ENCODE measurements at places on chromosomes 5 and 9.
A peak's percentile ranks its signal among the peaks of the same experiment; 100 is the strongest.

DNA sequence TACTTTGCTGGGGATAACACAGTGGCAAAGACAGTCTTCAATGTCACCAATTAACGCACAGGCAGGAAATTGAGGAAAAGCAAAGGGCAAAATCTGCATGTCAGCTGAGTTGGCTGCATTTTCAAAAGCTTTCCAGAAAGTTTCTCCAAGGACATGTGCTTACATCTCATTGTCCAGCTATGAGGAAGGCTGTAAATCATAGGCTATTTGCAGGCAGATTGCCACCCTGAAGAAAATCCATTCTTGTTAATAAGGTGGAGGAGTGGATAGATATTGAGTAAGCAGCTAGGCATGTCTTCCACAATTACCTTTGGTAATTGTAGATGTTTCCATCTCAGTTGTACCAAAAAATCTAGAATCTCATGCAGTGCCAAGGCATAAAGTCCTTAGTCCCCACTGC is 278.0 kb upstream of the NUDT12 start:
- DNase-seq: no peak

DNA sequence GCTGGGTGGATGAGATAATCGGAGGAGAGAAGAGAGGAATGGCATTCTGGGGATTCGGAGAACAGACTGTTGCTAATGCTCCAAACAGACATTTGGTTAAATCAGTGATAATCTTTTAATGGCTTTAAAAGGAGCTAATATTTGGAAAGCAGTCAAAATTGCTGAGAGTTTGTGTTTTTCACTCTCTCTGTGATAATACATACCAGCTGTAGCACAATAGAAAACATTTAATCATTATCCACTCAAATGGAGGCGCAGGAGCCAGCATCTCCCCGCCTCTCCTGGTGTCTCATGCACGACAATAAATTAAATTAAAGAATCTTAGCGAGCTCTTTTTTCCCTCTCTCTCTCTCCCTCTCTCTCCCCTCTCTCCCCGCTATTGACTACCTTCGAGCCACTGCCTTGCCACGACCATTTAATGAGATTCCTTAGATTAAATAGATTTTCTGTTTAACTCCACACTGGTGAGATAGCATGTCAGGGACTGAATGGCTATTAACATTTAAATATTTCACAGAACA is 268.6 kb upstream of the MVB12B start:
- no peak for DNase-seq

- no peak for DNase-seq
These were observed 24.7 kb upstream of the TNFSF8 start for GRCh38 chr9:114954956-114955582.

GRCh38 chr9:90552317-90552716 is 90.3 kb downstream of the DIRAS2 start:
- no peak for DNase-seq

DNA sequence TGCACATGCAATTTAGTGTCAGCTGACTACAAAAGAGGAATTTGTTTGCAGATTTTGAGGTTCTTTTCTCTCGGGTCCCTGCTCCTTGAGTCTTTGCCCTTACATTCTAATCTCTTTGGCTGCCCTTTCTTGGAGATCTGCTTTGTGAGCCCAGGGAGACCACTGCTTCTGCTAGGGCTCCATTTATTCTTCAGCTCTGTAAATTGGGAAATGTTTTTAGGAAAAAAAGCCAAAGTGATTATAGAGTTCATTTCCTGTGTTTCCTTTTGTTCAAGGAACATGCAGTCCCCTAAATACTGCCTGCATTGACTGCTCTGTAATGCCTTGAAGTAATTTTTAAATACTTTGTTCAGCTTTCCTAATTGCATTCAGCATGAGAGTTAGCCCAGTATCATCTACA is 197.4 kb downstream of the CSNK1G3 start:
- no peak for DNase-seq

- no peak for DNase-seq
These were observed 95.3 kb downstream of the FBXW11 start for GRCh38 chr5:171911152-171911551.

- no peak for DNase-seq
These were observed 215.0 kb downstream of the PARP8 start for GRCh38 chr5:50881407-50881806.

DNA sequence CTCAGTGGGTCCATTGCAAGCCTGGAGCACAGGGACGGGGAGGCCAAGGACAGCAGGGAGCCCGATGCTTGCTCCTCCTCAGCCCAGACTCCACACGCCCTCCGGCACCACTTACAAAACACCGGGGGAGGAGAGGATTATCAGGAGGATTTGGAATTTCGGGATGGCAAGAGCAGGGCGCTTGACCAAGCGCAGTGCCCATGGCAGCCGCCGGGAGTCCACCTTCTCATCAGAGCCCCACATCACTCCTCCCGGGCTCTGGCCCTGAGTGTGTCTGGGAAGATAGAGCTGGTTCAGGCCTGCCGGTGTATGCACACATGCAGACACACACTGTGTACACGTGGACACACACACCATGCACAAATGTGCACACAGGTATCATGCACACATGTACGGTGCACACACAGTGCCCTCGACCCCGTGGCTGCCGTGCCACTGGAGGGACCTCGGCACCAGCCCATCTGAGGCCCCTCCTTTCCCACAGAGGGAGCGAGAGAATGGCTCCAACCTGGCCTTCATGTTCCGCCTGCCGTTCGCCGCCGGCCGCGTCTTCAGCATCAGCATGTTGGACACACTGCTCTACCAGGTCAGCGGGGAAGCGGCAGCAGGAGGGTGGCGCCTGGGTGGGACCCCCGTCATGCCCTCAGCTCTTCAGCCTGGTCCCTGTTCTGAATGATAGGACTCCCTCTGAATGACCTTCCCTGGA is 81.7 kb downstream of the KCNT1 start:
- DNase-seq: no peak

DNA sequence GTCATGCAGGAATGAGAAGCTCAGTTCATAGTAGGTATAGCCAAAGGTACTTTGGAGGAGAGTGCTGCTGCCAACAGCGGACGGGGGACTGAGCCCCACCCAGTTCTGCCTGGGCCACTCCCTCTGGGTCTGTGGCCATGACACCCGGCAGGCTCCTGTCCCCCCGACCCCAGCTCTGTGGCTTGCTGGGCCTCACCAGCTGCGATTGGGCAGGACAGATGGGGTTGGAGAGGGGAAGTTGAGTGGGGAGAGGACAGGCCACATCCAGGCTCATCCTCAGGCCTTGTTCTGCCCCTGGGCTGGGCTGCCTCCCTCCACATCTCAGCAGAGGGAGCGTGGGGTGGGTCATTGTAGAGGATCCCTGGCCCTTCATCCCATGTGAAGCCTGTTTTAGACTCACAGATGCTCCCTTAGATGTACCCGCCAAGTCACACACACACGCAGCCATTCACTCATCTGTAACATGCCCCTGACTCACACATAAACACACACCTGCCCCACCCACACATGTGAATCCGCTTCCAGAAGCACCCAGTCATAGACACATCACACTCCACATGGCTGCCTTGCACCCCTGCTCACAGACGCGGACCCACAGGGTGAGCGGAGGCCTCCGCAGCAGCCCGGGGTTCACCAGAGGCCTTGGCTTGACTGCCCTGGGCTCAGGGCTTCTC is 48.8 kb downstream of the NTNG2 start:
- peak; percentile 62 for DNase-seq

DNA sequence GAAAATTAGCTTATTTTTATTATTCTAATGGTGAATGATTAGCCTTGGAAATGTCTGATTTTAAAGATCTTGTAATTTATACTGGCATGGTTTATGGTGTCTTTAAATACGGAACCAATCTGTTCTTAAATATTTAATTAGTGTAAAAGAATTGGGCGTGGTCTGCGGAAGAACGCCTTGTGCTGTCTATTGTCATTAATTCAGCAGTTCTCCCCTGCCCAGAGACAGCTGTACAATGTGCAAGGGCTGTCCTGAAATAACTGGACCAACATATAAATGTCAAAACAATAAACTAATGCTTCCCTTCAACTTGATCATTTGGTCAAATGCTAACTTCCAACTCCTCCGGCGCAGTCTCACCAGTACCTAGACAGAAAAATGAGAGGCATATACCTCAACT is 124.3 kb downstream of the CCDC192 start:
- no peak for DNase-seq

DNA sequence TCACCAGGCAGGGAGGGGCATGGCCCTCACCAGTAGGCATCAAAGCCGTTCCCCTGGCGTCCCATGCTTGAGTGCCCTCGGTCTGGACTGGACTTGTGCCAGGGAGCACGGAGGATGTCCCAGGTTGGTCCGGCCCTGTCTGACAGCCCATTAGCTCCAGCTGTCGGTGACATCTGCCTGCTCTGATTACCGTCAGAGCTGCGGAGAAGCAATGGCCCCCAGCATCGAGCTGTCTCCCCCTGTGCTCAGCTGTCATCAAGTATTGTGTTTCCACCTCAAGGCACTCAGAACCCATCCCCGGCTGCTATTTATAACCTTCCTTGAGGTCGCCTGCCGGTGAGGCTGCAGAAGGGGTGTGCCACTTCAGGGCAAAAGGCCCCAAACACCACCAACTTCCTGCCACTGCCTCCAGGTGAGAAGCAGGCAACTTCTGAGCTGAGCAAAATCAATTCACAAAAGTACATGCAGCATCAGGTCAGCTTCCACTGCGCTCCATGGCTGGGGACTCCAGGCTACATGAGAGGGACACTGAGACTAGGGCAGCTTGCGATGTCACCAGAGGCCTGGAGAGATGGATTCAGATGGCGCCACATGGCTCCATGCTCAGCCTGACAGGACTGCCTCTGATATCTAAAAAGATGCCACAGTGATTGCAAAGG is 142.7 kb downstream of the C5orf15 start:
- no peak for DNase-seq

GRCh38 chr5:116402235-116402634 is 172.4 kb downstream of the SEMA6A start:
- no peak for DNase-seq

GRCh38 chr5:15577132-15577531 is 77.2 kb downstream of the FBXL7 start:
- DNase-seq: no peak

DNA sequence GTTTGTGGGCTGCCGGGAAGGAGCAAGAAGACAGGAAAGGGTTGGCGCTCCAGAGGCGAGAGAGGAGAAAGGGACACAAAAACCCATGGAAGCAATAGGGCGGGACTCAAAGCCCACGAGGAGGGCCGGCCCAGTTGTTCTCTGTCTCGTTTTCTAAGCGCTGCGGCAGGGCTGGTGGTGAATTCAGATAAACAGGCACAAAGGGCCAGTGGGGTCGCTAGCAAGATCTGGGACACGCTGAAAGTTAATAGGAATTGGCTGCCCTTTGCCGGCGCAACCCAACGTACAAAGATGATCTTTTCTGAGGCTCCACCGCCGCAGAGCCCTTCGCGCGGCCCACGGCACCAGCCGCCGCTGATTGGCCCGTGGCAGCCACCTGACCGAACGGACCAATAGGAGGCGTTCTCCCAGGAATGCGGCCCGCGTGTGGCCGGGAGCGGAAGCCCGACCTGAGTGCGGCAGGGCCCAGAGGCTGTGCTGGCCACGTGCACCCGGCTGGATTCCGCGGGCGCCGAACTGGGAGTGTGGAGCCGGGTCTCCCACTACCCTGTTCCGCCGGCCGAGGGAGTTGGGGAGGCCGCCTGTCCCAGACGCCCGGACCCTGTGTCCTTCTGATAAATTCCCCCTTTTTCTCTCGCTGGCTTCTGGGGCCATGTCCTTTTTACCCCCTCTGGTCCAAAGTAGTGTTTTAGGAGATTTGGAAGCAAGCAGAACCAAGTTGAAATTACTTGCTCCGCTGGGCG is 16.8 kb upstream of the NSD1 start:
- DNase-seq: no peak

- no peak for DNase-seq
These were observed 583.8 kb downstream of the BRINP1 start for GRCh38 chr9:118785456-118785855.

GRCh38 chr5:85109616-85110015 is 724.9 kb upstream of the EDIL3 start:
- DNase-seq: no peak

GRCh38 chr9:104861397-104861796 is 66.6 kb downstream of the ABCA1 start:
- no peak for DNase-seq

- no peak for DNase-seq
These were observed 145.7 kb upstream of the GNA14 start for GRCh38 chr9:77793849-77794248.

DNA sequence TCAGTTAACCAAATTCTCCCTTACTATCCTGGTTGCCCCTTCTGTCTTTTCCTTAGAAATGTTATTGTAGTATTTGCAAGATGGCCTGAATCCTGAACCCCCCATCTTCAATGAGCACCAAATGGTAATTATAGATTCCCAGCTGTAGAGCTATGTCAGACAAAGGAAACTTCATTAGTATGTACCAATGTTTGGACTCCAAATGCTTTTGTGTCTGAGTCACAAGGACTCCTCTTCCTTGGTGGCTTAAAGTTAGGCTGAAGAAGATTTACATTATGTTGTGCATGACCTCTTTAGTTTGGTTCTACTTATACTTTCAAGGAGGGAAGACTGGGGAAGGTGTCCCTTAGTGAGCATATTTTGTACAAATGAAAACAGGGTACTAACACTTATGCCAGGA is 105.9 kb upstream of the CDKN2B start:
- no peak for DNase-seq

DNA sequence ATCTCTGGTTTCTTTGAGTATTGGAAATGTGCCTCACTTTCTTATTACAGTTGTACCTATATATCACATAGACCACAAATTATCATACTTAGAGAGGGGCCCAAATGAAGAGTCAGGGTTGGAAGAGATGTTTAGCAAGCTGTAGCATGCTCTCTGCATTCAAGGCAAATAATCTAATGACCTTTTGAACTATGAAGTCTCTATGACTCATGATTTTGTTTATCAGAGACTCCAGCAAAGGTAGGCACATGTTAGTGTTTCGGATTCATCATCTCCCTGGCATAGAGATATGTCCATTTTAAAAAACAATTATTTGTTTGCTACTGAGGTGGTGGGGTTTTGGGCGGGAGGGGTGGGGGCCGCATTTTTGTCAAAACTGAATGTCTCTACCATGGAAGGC is 2000.1 kb downstream of the EFNA5 start:
- DNase-seq: no peak

- peak; percentile 50 for DNase-seq
These were observed 679 bp upstream of the KDM4C start for GRCh38 chr9:6757132-6757455.

GRCh38 chr5:180628827-180629750 is 20.3 kb downstream of the FLT4 start:
- no peak for DNase-seq

GRCh38 chr9:89603767-89604665 is 796 bp upstream of the GADD45G start:
- DNase-seq: no peak

GRCh38 chr9:18614116-18614515 is 140.2 kb downstream of the ADAMTSL1 start:
- DNase-seq: no peak

- no peak for DNase-seq
These were observed 592.4 kb downstream of the KIF4B start for GRCh38 chr5:155605920-155606319.

GRCh38 chr5:135308245-135308644 is 90.8 kb downstream of the MACROH2A1 start:
- peak; percentile 20 for DNase-seq

GRCh38 chr5:169742771-169743296 is 105.8 kb downstream of the DOCK2 start:
- no peak for DNase-seq

GRCh38 chr5:13107537-13107936 is 837.0 kb downstream of the DNAH5 start:
- no peak for DNase-seq
